ENCODE measurements at places on chromosomes 7 and 10.

- no peak for DNase-seq
Measured at GRCh38 chr7:19674266-19674960, 34.4 kb downstream of the POLR1F start.

GRCh38 chr10:30752481-30752881 is 122.9 kb upstream of the LYZL2 start:
- no peak for DNase-seq

DNA sequence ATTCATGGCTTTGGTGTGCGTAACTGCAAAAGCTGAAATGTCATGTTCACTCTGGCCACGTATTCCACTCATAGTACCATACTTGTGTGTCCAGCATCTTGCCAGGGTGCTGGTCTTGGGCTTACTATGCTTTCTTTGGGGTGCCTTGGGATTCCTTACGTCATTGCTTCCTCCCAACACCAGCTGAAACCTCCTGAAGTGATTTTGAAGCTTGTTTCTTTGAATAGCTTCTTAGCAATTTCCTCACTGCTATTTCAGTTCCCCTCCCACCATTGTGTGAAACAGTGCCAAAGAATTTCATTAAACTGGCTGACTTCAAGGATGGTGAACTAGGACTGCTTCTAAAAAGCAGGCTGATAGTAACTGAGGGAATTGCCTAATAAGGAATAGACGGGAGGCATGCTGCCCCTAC is 36.9 kb downstream of the ENTPD1 start:
- DNase-seq = no peak

- no peak for DNase-seq
Measured at GRCh38 chr7:112970771-112971170, 115.9 kb downstream of the GPR85 start.

DNA sequence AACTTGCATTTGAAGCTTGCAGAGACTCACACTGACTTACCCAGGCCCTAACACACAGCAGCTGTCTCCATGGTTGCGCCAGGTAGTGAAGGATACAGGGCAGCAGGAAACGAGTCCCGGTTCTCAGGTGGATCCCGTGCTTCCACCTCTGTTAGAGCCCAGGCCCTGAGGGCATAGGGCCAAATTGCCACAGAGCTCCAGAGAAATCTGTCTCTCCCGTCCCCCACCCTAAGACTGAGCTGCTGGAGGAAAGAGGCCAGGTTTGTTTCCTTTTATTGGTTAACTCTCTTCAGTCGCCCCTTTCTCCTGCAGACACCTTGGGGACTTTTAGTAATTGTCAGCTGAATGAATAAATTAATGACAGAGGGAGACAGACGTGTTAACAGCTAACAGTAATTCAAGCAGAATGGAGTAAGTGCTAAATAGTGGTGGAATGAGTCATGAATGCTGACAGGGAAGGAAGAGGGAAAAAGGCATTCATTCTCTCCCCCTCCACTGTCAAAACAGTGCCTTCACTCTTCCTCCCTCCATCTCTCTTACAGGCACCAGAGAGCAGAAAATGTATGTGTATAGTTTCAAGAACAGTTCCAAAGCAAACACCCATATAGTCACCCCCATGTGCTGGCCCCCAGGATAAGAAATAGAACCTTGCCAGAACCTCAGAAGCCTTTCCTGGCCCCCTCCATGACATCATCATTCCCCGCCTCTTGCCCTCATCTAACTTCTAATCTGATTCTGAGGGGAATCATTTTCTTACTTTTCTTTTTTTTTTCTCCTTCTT is 16.8 kb upstream of the DLG5 start:
- DNase-seq = no peak

DNA sequence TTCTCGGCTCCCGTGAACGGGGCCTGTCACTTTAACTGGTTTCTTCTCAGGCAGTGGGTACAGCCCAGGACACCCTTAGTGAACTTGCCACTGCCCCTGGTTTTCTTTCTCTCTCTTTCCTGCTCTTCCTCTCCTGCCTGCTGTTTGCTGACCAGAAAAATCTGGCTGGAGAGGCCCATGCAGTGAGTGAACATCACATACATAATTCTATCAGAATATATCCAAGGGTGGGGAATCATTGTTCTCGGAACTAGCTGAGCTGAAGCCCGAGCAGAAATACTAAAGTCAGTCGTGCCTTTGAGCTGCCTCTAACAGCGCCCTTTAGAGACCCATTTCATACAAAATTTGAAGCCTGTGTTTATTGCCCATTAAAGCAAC is 501.5 kb upstream of the GALNT17 start:
- no peak for DNase-seq

GRCh38 chr10:90274721-90275468 is 573.5 kb downstream of the KIF20B start:
- no peak for DNase-seq

GRCh38 chr10:113339121-113339520 is 213.7 kb upstream of the HABP2 start:
- no peak for DNase-seq

- DNase-seq = no peak
Measured at GRCh38 chr10:21369697-21370096, 155.8 kb downstream of the SKIDA1 start.

DNA sequence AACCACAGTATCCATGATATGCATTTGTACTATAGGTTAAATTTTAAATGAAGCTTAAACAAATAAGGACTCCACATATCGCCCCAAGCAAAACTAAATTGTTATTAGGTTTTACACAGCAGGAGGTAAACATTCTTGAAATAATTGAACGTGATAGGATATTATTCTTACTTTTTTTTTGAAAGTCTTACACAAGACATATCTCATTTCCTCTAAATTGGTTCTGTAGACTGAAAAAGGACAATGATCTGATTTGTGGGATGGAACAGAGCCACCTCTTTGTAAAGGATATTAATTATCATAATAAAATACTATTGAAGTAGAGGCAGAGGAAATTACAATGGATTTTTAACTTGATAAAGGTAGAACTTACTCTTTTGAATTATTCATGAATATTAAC is 155.1 kb upstream of the SEMA3D start:
- no peak for DNase-seq

GRCh38 chr7:91941450-91941849 is 788 bp downstream of the AKAP9 start:
- DNase-seq = no peak

DNA sequence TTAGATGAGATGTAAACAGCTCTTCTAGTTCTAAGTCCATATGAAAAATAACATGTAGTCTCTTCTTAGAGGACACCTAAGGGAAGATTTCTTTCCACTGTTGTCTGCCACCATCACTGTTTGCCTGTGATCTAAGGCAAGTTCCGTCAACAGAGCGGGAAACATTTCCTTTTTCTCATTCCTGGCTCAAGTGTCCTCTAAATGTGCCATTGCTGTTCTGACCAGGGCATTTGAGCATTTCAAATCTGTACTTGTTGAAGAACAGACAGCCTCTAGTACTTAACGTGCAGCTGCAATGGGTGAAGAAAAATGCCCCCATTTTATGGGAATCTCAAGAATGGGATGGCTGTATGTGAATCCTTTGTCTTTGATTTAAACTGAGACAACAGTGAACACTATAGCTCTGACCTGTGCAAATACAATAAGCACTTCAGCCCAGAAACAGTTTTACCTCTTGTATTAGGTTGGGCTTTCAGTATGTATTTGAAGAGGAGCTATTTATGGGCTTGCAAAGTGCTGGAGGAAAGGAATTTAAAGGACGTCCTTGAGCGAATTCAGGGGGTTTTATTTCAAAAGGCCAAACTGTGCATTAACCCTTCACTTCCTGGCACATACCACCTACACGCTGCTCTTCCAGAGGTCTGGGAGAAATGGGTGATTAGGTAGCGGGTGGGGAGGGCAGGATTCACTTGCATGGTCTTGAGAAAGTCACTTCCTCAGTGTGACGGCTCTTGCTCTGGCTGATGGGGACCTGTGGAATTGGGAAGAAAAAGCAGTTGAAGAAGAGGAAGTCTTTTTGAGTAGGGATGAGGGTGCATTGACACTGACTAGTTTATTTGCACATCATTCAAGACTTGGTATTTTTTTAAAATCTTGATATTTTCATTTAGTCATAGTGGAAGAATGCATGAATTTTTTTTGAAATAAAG is 66.1 kb downstream of the THNSL1 start:
- DNase-seq = no peak

- DNase-seq = no peak
Measured at GRCh38 chr7:78125884-78126283, 327.3 kb downstream of the PHTF2 start.

- DNase-seq = no peak
Measured at GRCh38 chr10:130393342-130393741, 257.2 kb downstream of the GLRX3 start.

GRCh38 chr10:98226508-98227144 is 41.4 kb downstream of the LOXL4 start:
- no peak for DNase-seq

DNA sequence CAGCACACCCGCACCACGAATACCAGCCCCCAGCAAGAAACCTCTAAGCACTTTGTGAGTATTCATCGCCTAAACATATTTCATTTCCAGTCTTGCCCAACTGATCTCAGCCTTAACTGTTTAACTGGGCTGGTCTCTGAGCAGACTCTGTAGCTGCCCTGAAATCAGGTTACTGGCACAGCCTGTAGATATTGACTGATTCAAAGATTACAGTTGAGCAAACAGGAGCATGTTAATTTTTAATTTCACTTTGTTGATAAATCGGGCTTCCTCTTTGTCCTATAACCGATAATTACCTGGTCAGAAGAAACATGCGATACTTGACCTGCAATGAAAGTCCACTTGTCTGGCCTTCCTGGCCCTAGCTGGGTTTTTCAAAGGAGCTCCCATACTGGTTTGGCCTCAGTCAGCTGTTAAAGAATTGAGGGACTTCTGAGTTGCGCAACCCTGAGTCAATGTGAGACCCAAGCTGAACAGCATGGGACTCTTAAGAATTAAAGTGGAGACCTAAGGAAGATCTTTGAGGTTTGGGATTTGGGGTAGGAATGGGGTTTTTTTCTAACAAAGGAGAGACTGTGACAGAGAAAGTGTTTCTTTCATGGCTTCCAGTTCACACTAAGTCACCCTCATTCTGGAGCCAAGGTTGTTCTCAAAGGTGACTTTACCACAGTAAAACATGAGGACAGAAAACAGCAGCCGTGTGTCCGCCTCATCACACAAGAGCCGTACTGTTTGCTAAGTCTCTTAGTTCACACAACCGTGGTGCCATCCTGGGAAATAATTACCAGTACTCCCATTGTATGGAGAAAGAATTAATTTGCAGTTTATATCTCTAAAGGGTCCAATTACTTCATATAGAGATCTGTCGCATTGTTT is 75.9 kb downstream of the PPP1R3C start:
- DNase-seq = no peak

GRCh38 chr10:16195178-16195769 is 241.5 kb upstream of the PTER start:
- no peak for DNase-seq

GRCh38 chr10:71696628-71697326 is 22.8 kb downstream of the C10orf105 start:
- no peak for DNase-seq

- no peak for DNase-seq
Measured at GRCh38 chr7:1910827-1911226, 240.8 kb downstream of the ELFN1 start.

- no peak for DNase-seq
Measured at GRCh38 chr7:25854059-25854458, 297.9 kb upstream of the NFE2L3 start.

- no peak for DNase-seq
Measured at GRCh38 chr10:111126077-111126476, 49.2 kb downstream of the ADRA2A start.

DNA sequence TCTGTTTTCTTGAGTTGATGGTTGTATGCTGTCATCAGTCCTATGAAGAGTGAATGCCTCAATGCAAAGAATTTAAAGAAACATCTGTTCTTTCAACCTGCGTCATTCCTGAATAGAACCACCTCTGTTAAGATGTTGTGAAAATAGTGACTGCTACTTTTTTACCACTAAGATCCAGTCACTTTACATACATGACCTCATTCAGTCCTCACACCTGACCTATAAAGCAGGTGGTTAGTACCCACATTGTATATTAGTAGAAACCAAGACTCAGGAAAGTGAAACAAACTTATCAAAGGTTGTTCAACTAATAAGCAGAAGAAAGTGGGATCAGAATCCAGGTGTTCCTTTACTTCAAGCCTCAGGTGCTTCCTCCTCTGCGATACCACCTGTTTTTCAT is 64.8 kb downstream of the ITGB8 start:
- no peak for DNase-seq

DNA sequence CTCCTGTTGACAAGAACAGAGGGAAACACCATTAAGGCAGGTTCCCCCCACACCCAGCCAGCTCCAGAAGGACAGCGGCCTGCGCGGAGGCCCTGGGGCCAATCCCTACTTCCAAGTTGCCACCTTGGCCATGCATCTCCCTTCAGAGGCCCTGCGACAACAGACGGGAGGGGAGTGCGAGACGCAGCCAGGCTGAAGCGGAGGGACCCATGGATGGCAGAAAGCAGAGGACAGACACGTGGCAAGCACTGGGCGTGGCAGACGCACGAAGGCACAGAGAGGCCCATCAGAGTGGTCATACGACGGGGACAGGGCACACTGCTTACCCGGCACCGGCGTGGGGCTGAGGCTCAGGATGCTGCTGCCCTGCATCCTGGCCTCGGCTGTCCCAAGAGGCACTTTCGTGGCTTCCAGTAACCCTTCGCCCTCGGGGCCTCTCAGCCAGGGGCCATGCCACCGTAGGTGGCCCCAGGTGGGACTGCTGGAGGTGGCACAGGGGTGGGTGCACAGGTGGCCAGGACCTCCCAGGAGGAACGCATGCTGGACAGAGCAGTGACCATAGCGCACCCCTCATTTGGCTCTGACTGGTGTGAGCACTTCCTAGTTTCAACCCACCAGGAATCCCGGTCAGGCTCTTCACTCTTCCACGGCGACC is 11.4 kb downstream of the CXCL12 start:
- DNase-seq = no peak

- DNase-seq = no peak
Measured at GRCh38 chr10:51389415-51390321, 309.7 kb downstream of the CSTF2T start.

DNA sequence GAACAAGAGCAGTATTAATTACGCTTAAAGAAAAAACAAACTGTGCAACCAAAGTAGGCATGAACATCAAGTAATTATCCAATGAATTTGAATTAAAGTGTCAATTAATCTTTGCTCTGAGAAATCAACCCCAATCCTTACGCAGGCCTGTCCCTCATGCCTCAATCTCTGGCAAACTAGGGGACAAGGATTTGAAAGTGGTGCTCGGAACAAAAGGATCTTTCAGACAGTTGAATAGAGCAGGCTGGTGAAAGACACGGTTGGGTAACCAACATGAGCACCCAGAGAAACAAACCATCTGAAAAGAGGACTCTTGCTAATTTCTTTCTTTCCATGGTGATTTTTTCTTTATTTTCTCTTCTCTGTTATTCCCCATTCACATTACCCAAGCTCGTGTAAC is 203.5 kb upstream of the PHF14 start:
- DNase-seq = no peak

- DNase-seq = no peak
Measured at GRCh38 chr7:88366845-88367244, 60.2 kb upstream of the STEAP4 start.

DNA sequence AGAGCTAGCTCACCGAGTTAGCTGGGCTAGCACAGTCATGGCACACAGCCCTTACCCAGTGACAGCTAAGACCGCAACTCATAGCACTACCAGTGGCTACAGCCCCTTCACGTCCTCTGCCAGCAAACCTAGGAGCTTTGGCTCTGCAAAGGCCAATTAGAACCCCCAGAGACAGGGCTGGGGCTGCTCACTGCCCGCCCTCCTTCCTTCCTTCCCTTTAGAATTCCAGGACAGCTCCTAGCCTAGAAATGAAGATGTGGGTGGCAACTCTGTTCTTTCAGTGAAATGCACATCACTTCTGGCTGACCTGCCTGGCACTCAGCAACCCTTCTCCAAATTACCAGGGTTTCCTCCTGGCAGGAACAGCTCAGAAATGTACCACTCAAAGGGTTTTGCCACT is 99.9 kb downstream of the FAM53B start:
- no peak for DNase-seq

Data from hippocampal formation (tissue), 2 donors.